LHCN-M2 (cell line): ENCODE measurements at places on chromosomes 7 and 10.

- no peak for DNase-seq
These were observed 15.5 kb upstream of the HOXA13 start for GRCh38 chr7:27215356-27215755.

GRCh38 chr7:7044806-7045205, 137.5 kb upstream of the C1GALT1 start:
- no peak for DNase-seq

- no peak for DNase-seq
These were observed 53.0 kb downstream of the SMURF1 start for GRCh38 chr7:99090771-99091542.

DNA sequence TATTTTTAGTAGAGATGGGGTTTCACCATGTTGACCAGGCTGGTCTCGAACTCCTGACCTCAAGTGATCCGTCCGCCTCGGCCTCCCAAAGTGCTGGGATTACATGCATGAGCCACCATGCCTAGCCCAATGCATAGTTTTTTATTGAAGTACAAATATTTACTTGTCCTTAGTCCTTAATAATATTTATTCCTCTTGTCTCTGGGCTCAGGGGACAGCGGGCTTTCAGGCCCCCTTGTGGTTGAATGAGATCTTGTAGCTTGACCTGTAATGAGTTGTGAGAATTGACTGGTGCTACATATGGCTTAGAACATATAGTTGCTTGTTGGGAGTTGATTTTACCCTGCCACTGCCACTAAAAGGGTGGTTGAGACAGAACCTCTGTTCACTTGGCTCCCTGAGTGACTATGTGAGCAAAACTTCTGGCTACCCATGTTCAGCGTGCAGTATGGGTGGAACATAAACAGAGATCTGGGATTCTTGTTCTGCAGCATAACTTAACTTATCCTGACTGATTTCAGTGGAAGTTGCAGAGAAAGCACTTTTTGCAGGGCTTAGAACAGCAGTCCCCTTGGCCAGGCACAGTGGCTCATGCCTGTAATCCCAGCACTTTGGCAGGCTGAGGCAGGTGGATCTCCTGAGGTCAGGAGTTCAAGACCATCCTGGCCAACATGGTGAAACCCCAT, 14.9 kb downstream of the CCL26 start:
- peak; percentile 36 for DNase-seq

DNA sequence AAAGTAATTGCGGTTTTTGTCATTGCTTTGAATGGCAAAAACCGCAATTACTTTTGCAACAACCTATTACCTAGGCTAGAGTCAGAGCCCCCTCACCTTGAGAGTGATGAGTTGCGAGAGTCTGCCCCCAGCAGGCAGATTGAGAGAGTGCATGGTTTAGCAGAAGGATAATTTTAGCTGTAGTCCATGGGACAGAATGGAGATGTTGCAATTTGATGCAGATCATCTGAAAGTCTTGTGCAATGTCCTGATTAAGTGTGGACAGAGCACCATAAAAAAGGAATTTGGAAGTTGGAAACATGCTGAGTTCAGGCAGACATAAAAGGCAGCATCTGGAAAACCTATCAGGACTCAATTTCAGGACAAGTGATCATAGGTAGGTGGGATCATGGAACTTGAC, 48.7 kb downstream of the GPR141 start:
- DNase-seq = no peak

DNA sequence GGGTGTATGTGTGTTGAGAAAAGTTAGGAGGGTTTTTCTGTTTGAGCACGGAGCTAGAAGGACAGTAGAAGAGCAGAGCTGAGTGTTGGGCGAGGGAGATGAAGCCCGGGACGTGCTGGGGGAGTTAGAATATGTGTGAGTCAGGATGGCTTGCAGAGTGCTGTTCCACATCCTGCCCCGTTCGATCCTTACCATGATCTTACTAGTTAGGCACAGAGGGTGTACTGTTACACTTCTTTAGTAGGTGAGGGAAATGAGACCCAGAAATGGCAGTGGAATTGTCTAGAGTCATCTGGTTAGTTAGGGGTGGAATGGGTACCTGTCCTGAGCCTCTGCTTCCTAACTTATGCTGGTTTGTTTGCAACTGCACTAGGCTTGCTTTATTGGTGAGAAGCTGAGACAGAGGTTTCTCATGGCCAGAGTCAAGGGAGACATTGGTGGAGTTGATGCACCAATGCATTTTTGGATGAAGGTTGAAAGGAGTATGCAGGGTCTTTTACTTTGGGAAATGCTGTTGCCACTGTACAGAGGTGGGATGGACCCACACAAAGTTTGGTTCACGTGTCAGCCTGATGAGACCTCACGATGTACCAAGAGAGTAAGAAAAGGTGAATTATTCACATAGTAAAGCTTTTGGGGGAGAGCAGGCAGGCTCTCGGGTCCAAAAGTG, 42.4 kb downstream of the CCNY start:
- DNase-seq = peak; percentile 51

GRCh38 chr10:92052088-92052487, 128.5 kb downstream of the BTAF1 start:
- DNase-seq = no peak

GRCh38 chr7:30659312-30659711, 22.9 kb downstream of the CRHR2 start:
- peak; percentile 82 for DNase-seq

DNA sequence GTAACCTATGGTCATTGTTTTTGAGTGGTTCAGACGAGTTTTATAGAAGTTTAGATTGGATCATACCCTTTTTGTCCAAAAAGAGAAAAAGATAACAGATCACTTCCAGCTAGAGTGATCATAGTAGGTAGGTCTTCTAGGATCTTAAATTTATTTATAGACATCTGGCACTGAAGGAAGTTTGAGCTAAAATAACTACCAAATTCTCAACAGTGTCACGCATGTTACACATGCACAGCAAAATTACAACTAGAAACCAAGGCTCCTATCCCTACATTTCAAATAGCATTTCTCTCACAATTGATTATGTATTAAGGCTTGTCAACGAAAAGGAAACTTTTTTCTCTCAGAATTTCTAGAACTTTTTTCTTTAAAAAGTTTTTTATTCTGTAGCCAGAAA, 2.3 kb downstream of the CALU start:
- DNase-seq = peak; percentile 19

DNA sequence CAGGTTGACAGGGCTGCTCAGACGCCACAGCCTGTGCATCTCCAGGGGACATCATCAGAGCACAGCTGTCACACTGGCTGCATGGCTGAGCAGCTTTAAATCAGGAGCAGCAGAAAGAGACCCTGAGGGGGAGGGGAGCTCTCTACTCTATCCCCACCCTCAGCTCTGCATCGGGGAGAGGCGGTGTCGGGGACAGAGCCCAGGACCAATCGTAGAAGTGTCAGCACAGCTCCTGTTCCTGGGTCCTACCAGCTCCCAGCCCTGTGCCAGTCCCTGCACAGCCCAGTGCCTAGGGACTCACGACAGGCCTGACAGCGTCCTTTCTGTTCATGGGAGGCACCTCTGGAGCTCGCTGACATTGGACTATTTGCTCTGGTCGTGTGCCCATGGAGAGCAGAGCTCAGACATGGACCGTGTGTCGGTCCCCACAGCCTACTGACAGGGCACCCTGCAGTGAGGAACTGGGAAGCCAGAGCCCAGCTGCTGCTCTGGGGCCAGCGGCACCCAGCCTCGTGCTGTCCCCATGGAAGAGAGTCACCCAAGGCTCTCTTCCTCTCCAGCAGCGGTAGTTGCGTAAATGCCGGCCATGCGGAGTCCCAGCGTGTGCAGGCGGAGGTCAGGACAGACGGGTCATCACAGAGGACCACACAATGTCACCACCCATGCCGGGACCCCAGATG, 20.4 kb upstream of the ANTXRL start:
- DNase-seq = no peak

DNA sequence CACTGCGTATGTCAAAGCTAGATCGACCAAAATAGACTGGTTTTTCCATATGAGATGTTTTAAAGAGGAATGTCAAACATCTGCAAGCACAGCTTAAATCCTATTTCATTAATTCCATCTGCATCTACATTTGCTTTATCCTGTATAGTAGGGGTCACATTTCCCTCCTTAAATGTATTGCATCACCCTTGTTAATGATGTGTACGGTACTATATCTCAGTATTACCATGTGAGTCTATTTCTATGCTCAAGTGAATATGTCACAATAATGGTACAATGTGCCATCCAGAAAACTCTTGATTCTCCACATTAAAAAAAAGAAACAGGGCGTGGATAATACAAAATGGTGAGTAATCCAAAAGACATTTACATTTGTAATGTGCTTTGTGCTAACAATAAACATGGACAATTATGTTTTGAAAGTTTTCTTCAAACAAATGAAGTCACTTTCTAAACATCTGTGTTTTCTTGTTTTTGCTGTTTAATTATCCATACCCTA, 56.6 kb downstream of the TWIST1 start:
- DNase-seq = peak; percentile 73

- DNase-seq = peak; percentile 96
These were observed 24.1 kb downstream of the PRF1 start for GRCh38 chr10:70578371-70578947.

DNA sequence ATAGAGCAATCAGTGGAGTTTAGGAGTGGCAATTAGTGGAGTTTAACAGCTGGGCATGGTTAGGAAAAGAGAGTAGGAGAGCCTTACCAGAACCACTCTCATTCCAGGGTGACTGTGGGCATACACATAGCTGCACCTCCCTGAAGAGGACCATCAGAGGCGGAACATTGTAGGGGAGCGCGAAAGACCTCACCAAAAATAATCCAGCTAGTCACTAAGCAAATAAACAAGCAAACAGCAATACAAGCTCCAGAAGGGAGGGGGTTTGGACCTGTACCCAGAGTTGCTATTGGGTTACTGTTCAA, 4.1 kb upstream of the NACAD start:
- DNase-seq = no peak

GRCh38 chr7:98199131-98199530, 12.1 kb upstream of the BHLHA15 start:
- DNase-seq = no peak

GRCh38 chr10:99654390-99655175, 4.7 kb upstream of the ENTPD7 start:
- DNase-seq = no peak

- no peak for DNase-seq
These were observed 482.7 kb downstream of the CCSER2 start for GRCh38 chr10:84811113-84811512.

DNA sequence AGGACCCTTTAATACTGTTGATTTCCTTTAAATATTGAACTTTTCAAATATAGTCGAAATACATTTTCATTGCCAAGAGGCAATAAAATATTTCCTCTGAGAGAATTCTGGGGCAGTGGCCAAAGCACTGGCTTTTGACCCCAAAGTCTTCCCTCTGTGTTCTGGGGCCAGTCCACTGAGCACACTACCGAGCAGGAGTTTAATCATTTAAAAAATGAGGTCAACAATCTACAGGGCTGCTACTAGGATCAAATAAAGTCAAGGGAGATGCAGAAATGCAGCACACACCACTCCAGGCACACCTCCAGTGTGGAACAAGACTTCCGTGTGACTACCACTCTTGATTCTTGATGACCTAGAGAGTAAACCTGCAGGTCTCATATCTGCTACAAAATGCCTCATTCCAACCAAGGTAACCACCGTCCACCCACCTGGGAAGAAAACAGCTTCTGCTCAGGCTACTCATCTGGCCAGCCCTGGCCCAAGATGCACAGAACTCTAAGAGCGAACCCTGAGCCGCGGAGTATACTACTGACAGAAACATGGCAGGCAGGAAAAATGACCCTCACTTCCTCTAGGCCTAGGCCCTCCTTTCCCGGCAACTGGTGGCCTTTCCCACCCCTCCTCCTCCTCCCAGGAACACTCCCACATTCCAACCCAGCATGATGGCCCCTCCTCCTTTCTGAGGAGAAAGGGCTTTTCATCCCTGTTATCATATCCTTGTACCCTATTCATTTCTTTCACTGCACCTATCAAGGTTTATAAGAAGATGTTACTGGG, 97.7 kb downstream of the ALOX5 start:
- DNase-seq = no peak

DNA sequence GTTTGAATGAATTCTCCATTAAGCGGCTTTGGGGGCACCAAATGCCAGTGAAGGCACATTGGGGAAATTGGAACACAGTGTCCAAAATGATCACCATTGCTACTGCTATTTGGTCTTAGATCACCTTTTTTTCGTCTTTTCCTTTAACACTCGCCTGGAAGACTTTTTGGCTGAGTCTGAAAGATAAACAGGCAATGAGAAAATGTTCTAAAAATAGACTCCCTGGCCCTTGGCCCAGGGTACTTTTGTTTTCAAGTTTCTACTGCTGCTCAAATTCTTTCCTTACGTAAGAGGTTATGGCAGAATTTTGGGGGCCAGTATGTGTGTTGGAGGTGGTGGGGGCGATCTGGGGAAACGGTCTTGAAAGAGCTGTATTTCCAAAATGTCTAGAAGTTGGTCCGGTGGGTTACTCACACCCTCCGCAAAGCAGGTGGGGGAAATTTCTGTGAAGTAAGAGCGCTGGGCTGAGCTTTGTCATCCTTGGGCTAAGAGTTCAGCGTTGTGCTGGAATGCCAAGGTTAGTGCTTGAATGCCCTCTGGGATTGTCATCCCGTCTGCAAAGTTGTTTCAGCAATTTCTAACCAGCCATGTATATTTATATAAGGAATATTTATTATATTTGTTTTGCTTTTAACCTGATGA, 1.3 kb upstream of the ITPRIP start:
- peak; percentile 67 for DNase-seq

DNA sequence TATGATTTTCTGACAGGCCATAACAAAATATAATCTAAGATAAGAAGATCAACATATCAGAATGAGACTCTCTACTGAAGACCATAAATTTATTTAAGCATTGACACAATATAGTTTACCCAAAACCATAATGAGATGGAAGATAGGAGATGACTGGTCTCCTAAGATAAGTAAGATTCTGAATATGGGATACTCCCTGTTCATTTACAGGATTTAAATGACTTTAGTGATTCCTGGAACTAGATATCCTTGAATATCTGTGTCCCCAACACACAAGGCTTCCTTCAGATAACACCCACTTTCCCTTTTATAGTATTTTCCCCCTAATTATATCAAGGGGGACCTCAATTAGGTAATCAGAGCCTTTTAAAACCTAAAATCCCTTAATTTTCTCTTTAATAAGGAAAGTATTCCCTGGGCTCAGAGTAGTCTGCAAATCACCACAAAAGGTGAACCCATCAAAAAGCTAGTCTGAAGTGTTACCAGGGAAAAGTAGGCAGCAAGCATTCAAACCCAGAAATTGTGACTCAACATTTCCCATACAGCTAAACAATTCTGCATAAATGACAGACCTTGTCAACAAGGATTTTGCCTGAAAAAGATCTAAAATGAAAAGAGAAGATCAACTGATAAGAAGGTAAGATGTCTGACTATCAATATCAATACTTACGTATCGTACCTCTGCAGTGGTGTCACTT, 99.9 kb downstream of the CNOT4 start:
- DNase-seq = no peak

GRCh38 chr7:69782917-69783684, 184.8 kb downstream of the AUTS2 start:
- DNase-seq = no peak

DNA sequence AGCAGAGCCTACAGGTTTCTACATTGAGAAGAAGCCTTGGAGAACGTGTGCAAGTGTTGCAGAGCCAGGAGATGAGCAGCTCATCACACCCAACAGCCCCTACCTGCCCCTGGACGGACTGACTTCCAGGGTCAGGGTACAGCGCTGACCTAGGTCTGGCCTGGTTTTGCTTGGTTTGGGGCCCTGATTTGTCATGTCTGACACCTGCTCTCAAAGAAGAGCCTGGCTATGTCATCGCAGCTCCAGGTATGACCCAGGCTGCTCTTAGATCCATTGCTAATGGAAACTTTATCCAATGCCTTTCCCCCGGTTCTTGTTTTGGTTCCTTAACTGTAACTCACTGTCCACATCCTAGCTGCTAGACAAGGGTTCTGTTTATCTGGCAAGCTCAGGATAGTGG, 149.5 kb downstream of the CXCL12 start:
- DNase-seq = no peak

- peak; percentile 24 for DNase-seq
These were observed 14.4 kb downstream of the CAMK2G start for GRCh38 chr10:73859784-73860491.
